ENCODE measurements at places on chromosomes 1 and 21.

DNA sequence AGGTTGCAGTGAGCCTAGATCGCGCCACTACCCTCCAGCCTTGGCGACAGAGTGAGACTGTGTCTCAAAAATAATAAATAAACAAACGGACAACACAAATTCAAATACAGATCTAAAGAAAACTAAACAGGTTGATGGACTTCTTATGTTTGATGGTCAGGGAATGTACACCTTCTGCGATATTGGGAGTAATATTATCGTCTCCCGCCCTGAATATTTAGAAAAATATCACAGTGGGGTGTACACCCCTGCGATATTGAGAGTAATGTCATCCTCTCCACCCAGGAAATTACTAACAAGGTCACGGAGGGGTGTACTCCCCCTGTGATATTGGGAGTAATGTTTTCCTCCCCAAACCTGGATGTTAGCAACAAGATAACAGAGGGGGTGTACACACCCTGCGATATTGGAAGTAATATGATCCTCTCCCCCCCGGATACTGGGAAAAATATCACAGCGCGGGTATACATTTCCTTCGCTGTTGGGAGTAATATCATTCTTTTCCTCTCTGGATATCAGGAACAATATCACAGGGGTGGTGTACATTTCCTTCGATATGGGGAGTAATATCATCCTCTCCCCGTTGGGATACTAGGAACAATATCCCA lies 1.4 kb upstream of the CFAP298 start:
- no peak for DNase-seq

GRCh38 chr1:230295367-230295766 lies 130.8 kb downstream of the PGBD5 start:
- no peak for DNase-seq

GRCh38 chr1:210378736-210379135 lies 50.0 kb downstream of the HHAT start:
- DNase-seq: no peak

- no peak for DNase-seq
Observed at GRCh38 chr1:160550572-160551034, 27.5 kb upstream of the SLAMF6 start.

DNA sequence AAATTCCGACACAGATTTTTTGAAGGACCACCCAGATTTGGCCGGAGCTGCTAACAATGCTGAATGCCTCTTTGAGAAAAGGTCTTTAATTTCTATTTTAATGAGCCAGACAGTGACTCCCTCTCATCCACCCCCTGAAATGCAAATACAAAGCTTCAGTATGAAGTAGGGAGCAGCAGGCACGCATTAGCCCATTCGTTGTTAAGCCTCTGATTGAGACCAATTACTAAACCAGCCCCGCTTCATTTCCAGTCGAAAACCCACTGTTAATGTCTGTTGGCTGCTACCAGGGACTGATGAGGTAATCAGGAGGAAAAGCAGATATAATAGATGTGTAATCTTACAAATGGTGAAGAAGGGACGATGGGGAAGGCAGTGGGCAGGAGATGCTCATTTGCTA lies 4.8 kb upstream of the C8A start:
- no peak for DNase-seq

DNA sequence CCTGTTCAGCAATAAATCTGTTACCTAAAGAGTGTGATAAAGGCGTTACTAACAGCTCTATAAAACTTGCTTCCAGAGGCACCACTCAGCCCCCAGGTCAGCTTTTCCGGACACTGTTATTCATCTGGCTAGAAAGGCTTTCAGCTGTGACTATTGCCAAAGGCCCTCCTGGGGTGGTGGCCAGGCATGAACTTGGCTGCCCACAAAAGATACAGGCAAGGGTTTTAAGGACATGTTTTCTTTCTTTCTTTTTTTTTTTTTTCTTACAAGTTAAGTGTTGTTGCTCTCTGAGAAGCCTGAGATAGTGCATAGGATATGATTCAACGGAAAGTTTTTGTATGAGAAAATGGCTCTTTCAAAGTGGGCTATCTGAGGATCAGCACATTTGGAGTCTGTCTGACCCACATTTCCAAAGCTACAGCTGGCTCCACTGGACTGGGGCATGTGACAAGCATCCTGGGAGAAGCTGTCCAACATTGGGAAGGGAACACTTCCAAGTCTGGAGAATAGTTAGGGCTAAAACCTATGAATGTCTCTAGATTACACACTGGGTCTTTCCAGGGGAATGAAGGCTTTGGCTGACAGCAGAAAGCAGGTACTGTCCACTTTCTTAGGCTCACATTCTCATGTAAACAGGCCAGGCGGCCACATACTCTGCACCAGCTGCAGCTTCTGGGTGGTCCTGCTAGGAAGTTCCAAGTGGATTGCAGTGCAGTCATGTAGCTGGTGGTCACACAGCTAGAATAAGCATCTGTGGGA lies 639.7 kb downstream of the LMO4 start:
- DNase-seq: no peak

DNA sequence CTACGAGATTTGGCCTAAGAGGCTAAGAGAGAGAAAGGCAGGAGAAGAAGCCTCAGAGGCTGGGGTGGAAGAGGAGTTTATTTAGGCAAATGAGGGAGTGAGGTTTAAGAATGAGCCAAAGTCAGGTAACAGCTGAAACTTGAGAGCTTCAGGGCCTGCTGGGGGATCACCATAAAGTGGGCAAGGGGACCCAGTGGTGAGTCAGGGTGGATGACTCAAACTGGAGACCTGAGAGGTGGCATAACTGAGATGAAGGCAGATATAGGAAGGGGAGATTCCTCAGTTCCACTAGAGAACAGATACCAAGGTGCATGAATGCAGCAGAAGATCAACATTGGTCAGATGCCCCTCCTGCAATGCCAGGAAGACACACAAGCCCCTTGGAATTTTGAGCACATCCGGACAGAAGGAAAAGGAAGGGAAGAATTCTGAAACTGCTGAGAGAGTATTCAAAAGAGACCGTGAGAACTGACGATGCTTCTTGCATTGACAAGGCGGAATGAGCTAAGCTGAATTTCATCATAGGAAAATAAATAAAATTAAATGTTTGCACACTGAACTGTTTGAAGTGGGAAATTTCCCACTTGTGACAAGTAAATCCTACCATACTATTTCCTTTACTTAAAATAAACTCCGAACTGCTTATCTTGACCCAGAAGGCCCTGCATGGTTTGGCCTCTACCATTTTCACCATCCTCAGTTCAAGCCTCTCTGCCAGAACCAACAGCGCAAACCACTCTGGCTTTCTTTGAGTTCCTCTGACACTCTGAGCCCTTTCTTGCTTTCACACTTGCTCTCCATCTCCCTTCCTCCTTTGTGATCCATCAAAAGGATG lies 94.1 kb downstream of the NMNAT2 start:
- no peak for DNase-seq

All from suppressor macrophage treated with lipopolysaccharide for 1 hour (primary cell).